Hepatic stellate cell (primary cell): ENCODE measurements at places on chromosomes 11 and 22.
A peak's percentile ranks its signal among the peaks of the same experiment; 100 is the strongest.

GRCh38 chr22:29233277-29233877 is 27.7 kb downstream of the EMID1 start:
- no peak for DNase-seq

GRCh38 chr11:16813126-16813525 is 74.7 kb downstream of the C11orf58 start:
- DNase-seq = no peak

DNA sequence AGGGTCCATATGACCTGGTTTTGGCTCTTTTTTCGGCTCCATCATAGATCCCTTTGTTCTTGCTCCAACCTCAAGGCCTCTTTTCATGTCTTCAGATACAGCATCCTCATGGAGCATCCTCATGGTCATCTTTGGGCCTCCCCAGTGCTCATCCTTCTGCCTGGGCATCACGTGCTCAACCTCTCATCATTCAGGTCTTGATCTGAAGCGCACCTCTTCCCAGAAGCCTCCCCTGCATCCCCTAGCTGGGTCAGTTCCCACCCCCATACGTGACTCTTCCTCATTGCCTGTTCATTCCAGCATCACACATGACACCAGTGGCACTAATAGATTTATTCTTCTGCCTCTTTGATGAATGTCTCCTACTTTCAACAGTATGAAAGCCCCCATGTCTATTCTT is 192.2 kb downstream of the MIAT start:
- no peak for DNase-seq

- peak; percentile 87 for DNase-seq
Observed at GRCh38 chr11:120306519-120307242, 18.4 kb upstream of the TLCD5 start.

DNA sequence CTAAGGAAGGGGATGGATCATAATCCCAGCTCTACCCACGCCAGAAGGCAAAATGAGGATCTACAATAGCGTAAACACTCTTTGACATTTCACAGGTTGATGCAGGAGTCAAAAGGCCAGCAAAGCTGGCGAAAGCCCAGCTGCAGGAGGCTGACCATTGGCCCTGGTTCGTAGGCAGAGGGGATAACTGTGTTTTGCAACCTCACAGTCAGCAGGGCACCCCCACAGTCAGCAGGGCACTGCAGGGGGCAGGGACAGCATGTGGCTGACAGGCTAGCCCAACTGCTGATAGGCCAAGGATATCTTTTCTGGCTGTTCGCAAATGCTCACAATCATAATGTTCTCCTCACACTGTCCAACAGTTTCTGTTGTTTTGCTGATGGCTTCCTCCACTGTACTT is 372.7 kb downstream of the BUD13 start:
- no peak for DNase-seq

- no peak for DNase-seq
Observed at GRCh38 chr11:117020869-117021564, 77.2 kb downstream of the SIK3 start.

DNA sequence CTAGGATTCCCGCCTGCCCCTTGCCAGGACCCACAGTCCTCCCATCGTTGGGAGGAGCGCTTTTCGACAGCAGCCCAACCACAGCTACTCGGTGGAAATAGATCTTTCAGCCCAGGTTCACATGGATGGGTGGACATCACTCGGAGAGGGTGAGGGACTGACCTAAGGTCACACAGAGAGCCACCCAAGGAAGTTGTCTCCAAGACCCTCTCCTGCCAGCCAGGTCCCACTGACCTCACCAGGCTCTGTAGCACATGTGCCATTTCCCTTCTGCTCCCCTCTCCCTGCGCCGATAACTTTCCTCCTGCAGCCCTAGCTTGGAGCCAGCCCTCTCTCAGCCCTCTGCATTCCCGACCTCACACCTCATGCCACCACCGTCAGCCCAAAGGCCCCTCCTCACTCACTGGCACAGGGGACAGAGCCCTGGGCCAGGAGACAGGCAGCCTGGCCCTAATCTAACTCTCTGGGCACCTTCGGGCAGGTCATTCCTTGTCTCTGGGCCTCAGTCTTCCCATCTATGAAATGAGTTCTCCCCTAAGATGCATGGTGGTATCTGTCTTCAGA is 4.7 kb downstream of the KCNJ4 start:
- DNase-seq = no peak

- DNase-seq = no peak
Observed at GRCh38 chr22:45912910-45913309, 64.1 kb downstream of the WNT7B start.

GRCh38 chr11:65574109-65574810 is 1.6 kb upstream of the EHBP1L1 start:
- DNase-seq = peak; percentile 98

DNA sequence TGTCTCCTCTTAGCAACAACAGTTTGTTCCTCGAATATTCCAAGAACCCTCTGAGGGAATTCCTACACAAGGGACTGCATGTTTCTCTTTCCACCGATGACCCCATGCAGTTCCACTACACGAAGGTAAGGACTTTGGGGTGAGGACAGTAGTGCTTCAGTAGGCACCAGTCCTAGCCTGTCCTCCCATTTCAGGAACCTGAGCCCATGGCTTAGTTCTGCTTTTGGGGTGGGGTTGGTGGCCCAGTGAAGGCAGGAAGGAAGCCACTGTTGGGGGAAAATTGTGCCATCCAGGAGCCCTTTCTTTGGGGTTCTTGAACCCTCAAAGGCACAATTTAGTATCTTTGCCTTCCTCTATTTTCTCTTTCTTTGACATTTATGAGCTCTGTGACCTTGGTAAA is 38.2 kb downstream of the RNF141 start:
- no peak for DNase-seq

GRCh38 chr11:15687342-15687741 is 572.6 kb downstream of the INSC start:
- DNase-seq = no peak

GRCh38 chr11:73999581-74000306 is 9.1 kb downstream of the UCP3 start:
- no peak for DNase-seq

- DNase-seq = no peak
Observed at GRCh38 chr22:28477556-28477955, 202.1 kb downstream of the TTC28 start.

DNA sequence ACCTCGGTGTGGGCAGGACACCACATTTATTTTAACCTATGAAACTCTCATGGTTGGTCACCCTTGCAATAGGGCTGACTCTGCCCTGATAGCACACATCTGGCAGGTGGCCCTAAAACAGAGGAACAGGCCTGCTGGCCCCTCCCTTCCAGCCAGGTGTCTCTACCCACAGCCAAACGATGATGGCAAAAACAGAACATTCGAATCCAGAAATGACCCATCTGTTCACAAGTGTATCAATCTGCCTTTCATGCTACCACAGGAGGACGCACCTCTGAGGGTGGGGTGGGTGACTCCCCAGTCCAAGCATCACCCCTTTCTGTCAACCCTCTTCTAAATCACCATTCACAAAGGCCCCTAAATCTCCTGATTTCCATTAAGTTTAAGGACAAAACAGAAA is 118.1 kb downstream of the ETS1 start:
- DNase-seq = no peak

DNA sequence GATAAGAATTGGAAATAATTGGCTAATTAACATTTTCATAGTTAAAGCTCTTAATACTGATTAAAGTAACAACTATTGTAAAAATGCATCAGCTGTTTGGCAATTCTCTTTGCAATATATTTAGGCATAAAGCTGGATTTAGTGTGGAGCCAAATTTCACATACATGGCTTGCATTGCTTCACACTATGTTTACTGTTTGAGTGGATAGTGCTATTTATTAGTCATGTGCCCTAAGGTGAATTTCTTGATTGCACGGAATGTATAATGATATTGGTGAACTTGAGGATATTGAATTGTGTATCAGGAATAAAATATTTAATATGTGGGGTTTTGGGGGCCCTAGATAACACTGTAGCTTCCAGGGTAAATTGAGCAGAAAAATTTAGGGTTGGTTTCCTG is 100.9 kb downstream of the AASDHPPT start:
- DNase-seq = no peak

GRCh38 chr22:17946662-17947367 is 77.5 kb downstream of the MICAL3 start:
- DNase-seq = no peak

- DNase-seq = no peak
Observed at GRCh38 chr11:7347611-7348431, 96.1 kb downstream of the SYT9 start.

DNA sequence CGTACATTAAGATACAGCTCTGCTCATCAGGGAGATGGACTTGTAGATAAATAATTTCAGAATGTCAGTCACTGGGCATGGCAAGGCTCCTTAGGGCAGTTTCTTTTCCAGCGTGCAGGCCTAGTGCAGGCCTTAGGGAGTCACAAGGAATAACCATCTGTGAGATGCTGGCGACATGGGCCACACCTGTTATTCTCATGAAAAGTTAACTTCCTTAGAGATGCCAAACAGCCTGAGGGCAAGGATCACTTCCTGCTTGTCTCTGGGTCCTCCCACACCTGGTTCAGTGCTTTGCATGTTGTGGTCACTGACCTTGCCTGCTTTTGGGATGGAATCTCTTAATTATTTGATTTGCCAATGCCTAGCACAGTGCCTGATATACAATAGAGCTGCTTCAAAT is 70.6 kb downstream of the ST3GAL4 start:
- no peak for DNase-seq

- no peak for DNase-seq
Observed at GRCh38 chr22:39136317-39136716, 16.2 kb downstream of the CBX7 start.

- no peak for DNase-seq
Observed at GRCh38 chr11:44305470-44306051, 4.4 kb downstream of the ALX4 start.

- no peak for DNase-seq
Observed at GRCh38 chr11:114912826-114913225, 234.5 kb downstream of the NXPE2 start.

GRCh38 chr11:3044915-3045314 is 12.3 kb downstream of the CARS1 start:
- no peak for DNase-seq

- no peak for DNase-seq
Observed at GRCh38 chr11:67024410-67024809, 1.5 kb downstream of the SYT12 start.

DNA sequence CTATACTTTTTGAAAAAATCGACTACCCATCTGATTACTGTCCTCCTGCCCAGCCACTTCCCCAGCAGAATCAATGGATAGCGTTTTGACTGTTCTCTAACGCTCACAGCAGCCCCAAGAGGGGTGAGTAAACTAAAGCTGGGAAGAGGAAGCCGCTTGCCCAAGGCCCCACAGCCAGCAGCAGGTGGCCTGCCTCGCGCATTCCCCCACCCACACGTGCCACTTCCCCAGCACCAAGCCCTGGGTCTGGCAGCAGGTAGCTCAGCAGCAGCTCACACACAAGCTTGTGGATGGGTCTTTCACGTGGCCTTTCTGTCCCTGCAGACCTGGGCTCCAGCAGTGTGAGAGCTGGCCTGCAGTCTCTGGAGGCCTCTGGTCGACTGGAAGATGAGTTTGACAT is 34.3 kb downstream of the TOM1 start:
- no peak for DNase-seq

- DNase-seq = no peak
Observed at GRCh38 chr22:38203090-38203810, 1.5 kb downstream of the MAFF start.

DNA sequence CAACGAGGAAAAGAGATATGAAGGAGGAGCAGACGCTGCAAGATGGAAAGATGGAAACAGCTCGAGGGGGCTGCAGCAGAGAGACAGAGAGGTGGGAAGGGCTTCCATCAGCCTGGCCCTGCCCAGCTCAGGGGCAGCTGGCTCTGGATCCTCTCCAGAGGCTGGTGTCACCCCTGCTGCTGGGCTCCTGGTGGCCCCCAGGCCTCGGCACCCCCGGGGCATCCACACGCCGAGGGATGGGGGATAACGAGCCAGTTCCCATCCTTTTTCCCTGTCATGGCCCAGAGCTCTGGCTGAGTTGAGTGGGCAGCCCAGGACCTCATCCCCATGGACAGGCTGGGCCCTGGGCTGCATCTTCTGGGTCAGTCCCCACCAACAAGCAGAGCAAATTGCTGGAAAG is 102.3 kb downstream of the ST3GAL4 start:
- no peak for DNase-seq

- no peak for DNase-seq
Observed at GRCh38 chr22:27041745-27042310, 384.4 kb downstream of the MIAT start.

GRCh38 chr11:73141031-73141308 is 1.1 kb downstream of the FCHSD2 start:
- DNase-seq = peak; percentile 41

DNA sequence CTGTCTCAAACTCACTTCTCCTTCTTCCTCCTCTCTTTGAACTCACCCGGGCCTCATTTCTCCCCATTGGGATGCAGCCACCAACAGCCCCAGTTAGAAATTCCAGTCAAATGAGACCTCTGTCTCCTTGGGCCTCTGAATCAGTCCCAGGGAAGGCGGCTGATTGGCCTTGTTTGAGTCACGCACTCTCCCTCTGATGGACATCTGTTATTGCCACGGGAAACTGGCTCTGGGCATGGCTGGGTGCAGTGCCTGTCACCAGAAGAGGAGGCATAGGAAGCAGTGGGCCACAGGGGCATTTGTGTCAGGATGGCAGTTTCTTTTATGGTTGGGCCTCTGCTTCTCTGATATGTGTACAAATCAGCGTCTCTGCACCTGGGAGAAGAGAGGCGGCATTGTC is 9.6 kb upstream of the WNT11 start:
- DNase-seq = peak; percentile 55

DNA sequence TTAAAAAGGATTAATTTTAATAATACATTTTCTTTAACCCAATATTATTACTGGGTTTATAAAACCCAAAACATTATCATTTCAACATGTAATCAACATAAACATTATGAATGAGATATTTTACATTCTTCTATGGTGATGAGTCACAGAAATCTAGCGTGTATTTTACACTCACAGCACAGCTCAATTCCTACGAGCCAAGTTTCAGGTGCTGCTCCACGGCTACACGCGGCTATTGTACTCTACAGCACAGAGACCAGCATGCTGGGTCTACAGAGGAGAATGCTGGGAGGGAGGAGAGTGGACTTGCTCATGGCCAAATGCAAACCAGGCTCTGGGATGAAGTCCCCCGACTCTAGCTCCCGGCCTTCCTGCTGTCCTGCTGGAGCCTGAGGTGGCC is 72.0 kb upstream of the LMO1 start:
- no peak for DNase-seq

- peak; percentile 59 for DNase-seq
Observed at GRCh38 chr11:67439321-67440228, 2.1 kb upstream of the PTPRCAP start.
